ENCODE measurements at places on chromosomes 3 and 15.

- no peak for DNase-seq
These were observed 90.3 kb downstream of the FMN1 start for GRCh38 chr15:33104212-33104611.

DNA sequence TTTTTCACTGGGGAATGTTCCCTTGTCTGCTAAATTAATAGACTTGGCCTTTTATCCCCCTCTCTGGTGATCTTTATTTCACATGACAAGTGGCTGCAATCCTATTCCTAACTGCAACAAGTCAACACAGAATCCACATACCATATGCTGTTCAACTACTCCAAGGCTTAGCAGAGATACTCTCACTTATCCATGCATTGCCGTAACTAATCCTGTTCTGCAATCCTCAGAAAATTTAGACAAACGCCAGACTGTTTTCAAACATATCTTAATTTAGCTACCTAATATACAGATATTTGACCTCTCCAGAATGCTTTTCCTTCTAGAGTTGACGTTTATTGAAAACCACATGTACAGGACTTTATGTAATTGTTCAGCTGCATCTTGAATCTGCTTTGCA lies 37.9 kb downstream of the EID1 start:
- DNase-seq = no peak

DNA sequence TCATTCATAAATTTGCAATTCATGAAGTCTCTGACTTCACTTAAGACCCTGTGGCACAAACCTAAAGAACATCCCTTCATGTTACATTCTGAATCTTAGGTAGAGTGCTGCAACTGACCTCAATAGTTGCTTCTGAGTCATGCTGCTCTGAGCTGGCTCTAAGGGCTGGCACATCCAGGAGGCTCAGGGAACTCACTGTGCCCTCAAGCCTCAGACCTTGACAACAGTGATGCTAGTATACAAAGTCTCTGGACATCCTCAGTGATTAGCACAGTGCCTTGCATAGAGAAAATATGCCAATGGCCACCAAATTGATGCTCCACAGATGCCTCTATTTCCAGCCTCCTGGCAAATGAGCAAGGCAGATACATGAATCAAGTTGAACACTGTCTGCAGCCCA lies 740.9 kb upstream of the LMCD1 start:
- DNase-seq = no peak

- no peak for DNase-seq
These were observed 85.1 kb upstream of the PIAS1 start for GRCh38 chr15:67968966-67969365.

DNA sequence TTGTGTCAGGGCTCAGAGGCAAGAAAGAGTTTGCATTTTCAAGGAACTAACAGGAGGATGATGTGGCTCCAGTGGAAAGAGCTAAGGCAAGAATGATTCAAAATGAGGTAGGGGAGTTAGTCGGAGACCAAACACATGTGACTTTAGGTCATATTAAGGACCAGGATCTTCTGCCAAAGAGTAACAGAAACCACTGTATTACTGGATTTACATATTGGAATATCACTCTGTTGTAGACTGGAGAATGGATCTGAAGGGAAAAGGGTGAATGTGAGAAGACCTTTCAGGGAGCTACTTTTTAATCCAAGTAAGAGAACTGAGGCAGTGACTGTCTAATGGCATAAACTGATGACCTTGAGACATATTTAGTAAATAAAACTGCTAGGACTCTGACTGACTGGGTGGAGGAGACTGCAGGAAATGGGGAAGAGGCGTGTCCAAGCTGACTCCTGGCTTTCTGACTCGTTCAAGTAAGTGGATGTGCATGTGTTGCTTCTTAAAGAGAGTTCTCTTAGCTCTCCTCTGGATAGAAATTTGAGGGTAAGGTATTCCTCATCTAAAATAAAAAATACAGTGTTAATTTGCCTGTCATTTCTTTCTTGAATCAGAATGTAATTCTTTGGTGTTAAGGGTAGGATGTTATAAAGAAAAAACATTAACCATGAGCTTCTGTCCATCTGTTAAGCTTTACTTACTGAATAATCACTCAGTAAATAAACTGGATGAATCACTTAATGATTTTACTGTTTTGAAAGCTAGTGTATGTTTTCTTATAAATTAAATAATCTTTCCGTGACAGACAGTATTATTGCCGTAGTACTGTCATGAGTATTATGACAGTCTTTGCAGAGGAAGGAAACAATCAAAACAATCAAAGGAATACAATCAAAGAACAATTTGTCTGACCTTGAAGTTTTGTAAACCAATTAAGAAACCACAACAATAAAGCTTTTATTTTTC lies 58.3 kb upstream of the CFAP20DC start:
- DNase-seq = no peak

- no peak for DNase-seq
These were observed 95.0 kb downstream of the VGLL4 start for GRCh38 chr3:11548721-11549131.
